NCI-H2081 treated with DMSO at 0.1 percent for 48 hours (cell line): ENCODE measurements at places on chromosomes 5 and 9.

GRCh38 chr9:105278751-105279150 lies 34.3 kb downstream of the SLC44A1 start:
- no peak for DNase-seq

DNA sequence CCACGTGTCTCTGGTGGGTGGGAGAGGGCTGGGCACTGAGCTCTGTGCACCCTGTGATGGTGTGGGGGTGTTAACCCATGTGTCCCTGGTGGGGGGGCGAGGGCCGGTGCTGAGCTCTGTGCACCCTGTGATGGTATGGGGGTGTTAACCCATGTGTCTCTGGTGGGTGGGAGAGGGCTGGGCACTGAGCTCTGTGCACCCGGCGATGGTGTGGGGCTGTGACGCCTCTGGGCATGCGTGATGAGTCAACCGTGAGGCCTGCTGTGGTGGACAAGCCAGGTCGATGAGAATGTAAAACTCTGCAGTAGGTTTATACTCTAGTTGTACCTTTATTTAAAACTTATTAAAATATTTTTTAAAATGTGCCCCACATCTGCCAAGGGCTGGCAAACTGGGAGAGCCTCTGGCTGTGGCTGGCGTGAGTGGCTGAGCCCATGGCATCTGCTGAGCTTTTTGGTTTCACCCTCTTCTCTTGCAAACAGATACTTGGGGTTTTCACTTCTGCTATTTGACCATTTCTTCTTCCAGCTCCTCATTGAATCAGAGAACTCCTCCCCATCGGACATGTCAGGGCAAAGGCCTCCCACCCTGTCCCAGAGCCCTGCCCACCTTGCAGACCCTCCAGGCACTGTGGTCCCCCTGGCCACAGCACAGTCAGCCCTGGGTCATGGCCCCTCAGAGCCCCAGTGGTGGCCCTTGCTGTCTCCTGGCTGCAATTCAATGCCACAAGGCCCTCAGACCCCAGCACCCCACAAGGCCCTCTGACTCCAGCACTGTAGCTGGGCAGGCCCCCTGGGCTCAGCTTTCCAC lies 18.5 kb upstream of the EXOC3 start:
- DNase-seq, result no peak

- DNase-seq, result no peak
These were observed 81.8 kb upstream of the MAMDC2 start for GRCh38 chr9:69961843-69962242.

- DNase-seq, result no peak
These were observed 509.4 kb downstream of the NFIB start for GRCh38 chr9:13804532-13804931.

DNA sequence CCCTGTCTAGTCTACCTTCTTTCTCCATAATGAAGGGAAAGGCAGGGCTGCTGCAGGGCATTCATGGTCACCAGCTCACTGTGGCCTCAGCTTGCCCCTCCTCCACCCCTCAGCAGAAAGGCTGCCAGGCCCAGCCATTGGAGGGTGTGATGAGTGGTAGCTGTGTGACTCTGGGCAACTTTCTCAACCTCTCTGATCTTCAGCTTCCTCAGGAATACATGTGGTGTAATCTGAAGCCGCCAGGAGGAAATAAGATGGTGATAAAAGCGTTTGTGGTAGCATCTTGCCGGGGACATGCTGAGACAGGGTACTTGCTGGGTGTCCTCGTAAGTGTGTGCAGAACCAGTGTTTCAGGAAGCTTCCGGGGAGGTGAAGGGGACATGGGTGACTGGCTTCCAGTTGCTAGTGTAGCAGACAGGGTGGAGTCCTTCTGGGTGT lies 9.8 kb downstream of the CXCL14 start:
- no peak for DNase-seq
